ENCODE measurements at places on chromosomes 16 and 17.
A peak's percentile ranks its signal among the peaks of the same experiment; 100 is the strongest.

DNA sequence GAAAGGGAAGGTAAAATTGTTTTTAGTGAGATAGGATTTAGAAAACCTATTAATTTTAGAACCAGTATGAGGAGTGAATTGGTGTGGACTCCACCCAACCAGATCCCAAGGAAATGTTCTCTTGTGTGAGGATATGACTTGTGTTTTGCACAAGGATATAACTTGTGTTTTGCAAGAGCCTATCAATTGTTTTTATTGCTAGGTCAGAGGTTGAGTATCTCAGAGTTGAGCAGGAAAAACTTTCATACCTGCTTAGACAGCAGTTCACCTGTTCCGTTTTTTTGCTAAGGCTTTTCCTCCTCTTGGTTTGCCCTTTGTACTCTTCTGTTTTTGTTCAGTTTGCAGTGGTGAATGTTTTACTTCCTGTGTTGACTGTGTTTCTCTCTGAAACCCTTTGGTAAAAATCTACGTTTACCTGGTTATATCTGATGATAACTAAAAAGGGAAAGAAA lies 5.1 kb downstream of the NBR1 start:
- DNase-seq, result no peak

DNA sequence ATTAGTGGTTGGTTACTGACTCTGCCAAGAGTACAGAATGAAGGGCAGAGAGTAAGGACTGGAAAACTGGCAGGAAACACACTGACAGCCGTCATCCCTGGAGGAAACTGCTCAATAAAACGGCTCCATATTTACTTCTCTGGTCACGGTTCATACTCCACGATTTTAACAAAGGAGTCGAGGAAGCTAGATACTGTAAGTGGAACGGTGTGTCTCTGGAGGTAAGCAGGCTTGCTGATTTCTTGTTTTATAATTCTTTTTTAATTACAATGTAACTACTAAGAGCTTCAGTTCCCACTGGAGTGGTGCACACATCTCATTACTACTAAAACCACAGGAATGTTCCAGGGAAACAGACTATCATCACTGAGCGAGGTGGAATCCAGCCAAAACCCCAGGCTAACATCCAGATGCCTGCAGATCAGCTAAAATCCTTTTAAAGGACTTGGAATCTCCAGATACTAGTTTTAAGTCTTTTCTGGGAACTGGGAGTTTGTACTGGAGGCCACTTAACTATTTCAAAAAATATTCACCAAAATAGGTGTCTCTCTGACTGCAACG lies 17.8 kb downstream of the SERPINF1 start:
- DNase-seq, result no peak

GRCh38 chr17:20092973-20093626 lies 83.9 kb downstream of the SPECC1 start:
- DNase-seq, result no peak

DNA sequence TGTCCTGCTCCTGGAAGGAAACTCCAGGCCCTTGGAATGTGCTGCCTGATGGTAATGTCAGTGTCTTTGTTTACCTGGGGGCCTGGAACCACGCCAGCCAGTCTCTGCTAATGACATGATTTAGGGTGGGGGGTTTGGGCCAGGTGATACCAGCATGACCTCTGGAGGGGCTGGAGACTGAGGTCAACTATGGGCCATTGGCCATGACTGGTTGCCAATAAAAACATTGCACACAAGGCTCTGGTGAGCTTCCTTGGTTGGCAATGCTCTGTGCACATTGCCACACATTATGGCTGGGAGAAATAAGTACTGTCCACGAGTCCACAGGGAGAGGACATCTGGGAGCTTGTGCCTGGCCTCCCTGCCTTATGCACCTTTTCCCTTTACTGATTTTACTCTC lies 52.5 kb downstream of the LITAF start:
- no peak for DNase-seq

GRCh38 chr17:81510785-81511553 lies 1.6 kb downstream of the ACTG1 start:
- DNase-seq, result no peak

DNA sequence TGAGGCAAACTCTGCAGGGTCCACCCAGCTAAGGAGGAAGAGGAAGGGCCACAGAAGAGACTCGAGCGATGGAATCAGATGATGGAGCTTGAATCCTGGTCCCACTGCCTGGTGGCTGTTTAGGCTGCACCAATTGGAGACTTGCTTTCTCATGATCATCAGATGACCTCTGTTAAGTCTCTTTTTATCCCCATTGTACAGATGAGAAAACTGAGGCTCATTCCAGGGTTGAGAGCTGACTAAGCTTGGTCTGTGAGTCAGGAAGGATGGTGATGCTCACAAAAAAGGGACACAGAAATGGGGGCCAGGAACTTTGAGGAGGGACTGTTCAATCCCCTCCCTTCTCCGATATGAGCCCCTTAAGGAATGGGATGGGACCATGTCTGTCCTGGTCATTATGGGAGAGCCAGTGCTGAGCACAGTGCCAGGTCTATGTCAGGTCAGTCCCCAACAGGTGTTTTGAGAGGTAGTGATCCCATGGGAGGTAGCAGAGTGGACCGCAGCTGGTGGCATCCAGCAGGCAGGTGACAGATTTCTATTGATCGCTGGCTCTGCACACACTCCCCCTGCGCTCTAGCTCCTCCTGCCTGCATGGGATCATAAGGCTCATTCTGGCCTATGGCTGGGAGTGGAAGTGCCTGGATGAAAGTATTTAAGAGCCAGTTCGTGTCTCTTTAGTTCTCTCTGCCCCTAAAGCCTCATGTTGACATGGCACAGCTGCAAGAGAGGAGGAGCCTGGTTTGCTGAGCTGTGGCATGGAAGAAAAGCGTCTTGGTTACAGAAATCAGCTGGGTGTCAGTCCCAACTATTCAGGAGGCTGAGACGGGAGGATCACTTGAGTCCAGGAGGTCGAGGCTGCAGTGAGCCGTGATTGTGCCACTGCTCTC lies 27.2 kb downstream of the SNX20 start:
- DNase-seq, result no peak

DNA sequence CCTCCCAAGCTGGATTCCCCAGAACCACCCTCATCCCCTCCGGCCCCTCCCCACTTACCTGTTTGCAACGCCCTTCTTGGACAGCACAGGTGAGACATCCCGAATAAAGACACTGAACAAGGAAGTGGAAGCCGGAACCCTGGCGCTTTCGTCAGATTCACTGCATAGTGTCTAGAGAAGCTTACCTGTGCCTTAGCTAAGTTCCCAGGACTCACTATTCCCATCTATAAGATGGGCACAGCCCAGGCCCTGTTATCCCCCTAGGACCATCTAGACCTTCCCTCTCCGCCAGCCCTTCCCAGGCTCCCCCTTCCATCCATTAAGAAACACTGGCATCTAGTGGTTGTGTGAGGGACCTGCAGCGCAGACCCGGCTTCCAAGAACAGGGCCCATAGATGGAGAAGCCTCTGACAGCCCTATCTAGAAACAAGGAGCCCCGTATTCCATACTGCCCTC lies 26.9 kb upstream of the RPL38 start:
- DNase-seq, result no peak

GRCh38 chr17:18857864-18858566 lies at the start of gene PRPSAP2:
Gene PRPSAP2 (plus strand): TSS chr17:18858131. CDS start chr17:18865834, 7,703 bp downstream.
- DNase-seq, result peak; percentile 95

DNA sequence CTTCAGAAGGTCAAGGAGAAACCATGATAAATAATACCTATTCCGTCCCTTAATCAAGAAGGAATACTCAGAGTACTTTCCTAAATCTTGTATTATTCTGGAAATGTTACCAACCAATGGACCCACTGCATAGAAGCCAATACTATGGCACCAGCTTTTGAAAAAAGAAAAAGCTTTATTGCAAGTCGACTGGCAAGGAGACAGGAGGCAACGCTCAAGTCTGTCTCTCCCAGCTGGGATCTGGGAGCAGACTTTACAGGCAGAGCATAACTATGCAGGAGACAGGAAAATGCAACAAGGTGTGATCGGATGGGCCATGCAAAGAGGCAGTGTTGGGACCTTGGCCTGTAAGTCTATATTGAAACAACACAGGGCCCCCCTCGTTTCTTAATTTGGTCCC lies 132.4 kb downstream of the CHD9NB start:
- no peak for DNase-seq

DNA sequence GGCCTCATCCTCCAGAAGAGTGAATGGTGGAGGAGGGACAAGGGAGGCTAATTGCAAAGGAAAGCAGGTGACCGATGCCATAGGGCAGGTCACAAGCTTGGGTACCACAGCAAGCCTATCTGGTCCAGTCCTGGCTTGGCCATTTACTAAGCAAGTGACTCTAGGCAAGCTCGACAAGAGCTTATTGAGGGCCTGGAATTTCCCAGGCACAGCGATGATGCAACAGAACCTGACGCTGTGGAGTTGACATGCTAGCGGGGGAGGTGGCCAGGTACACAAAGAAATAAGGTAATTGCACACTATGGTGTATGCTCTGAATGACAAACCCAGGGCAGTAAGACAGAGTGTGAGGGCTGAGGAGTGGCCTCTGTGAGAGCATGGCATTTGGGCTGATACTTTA lies 98.5 kb downstream of the PGS1 start:
- no peak for DNase-seq

DNA sequence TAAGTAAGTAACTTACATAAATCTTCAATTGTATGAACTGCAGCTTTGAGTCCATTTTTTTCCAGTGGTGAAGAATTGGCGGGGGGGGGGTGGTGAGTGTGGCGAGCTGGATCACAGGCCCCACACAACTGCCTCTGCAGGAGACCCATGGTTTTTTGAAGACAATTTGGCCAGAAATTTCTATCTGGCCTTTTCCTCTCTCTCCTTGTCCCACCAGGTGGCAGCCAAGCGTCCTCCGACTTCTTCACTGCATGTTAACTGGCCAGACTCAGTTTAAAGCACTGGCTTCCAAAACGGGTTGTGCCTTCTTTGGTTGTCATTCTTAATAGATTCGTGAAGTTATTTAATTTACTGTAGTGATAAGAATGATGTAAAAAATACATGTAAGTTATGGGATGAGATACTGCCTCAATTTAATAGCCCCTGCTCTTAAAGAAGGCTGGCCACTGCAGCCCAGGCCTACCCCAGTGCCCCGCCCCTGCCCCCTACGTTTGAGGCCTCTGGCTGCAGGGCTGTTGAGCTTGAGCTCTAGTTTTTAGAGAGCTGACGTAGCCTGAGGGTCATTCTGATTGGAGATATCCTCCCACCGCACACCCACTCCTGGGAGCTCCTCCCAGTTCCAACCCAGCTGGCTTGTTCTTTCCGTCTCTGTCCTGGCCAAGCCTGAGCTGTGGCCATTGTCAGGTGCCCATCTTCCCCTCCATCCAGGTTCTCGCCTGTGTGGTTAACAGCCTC lies 36.4 kb downstream of the AKAP1 start:
- no peak for DNase-seq

All from activated CD4-positive, CD25-positive, alpha-beta regulatory T cell (primary cell).